ENCODE measurements at places on chromosomes 1 and 21. TPM values are rescaled to one million over a fixed set of nuclear protein-coding genes. Genes with fewer than 3 reads are reported as not detected.

Gene MPL
- total RNA-seq: 0.06 TPM

Gene TMEM200B
- 2.1 TPM for total RNA-seq

Gene SPSB1
- 15.0 TPM for total RNA-seq

Gene DHCR24
- total RNA-seq: 91.9 TPM

Gene SPATA1
- total RNA-seq: 0.24 TPM

Gene FAM177B
- not detected for total RNA-seq

Gene GBP7
- not detected for total RNA-seq

Gene C1orf94
- 0.06 TPM for total RNA-seq

Gene OR2T35
- not detected for total RNA-seq

Gene SERTAD4
- total RNA-seq: 4.4 TPM

Gene KTI12
- total RNA-seq: 23.2 TPM

Gene TTC24
- total RNA-seq: not detected

Gene NBPF6
- total RNA-seq: not detected

Gene OR2T2
- total RNA-seq: not detected

DNA sequence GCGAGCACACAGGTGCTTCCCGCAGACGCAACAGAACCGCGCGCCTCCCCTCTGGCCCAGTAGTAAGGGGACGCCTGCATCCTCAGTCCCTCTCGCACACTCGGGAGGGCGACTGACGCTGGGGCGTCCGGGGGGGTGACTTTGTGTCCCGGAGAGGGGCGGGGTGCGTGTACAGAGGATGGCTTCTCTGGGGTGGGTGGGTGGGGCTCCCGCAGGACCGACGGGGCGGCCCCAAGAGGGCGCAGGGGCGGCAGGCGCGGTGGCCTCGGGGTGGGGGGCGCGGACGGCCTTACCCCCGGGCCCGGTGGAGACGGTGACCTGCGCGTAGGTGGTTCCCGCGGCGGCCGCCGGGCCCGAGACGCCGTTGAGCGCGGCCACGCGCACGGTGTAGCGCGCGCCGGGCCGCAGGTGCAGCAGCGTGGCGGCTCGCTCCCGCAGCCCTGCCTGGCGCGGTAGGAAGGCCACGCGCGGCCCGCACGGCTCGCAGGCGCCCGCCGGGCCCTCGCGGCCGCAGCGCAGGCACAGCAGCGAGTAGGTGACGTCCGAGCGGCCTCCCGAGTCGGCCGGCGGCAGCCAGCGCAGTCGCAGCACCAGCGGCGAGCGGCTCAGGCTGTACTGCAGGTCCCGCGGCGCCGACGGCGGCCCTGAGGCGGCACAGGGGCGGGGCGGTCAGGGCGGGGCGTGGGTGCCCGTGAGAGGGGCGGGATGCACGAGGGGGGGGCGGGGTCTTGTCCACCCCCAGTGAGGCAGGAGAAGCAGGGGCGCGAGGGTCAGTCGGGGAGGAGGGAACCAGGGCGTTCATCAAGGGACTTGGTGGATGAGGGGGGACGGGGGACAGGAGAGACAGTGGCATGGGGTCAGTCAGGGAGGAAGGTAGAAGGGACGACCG, 12.1 kb downstream of the EPHA10 start:
- DNase-seq: peak; percentile 47

- no peak for DNase-seq
These were observed 894 bp upstream of the TSEN15 start for GRCh38 chr1:184050636-184051035.

GRCh38 chr21:16406355-16406754, 676.6 kb downstream of the USP25 start:
- DNase-seq: no peak

- no peak for DNase-seq
These were observed 37.8 kb upstream of the ETV3 start for GRCh38 chr1:157176016-157176415.

GRCh38 chr1:54371942-54372275, 34.3 kb downstream of the SSBP3 start:
- no peak for DNase-seq

DNA sequence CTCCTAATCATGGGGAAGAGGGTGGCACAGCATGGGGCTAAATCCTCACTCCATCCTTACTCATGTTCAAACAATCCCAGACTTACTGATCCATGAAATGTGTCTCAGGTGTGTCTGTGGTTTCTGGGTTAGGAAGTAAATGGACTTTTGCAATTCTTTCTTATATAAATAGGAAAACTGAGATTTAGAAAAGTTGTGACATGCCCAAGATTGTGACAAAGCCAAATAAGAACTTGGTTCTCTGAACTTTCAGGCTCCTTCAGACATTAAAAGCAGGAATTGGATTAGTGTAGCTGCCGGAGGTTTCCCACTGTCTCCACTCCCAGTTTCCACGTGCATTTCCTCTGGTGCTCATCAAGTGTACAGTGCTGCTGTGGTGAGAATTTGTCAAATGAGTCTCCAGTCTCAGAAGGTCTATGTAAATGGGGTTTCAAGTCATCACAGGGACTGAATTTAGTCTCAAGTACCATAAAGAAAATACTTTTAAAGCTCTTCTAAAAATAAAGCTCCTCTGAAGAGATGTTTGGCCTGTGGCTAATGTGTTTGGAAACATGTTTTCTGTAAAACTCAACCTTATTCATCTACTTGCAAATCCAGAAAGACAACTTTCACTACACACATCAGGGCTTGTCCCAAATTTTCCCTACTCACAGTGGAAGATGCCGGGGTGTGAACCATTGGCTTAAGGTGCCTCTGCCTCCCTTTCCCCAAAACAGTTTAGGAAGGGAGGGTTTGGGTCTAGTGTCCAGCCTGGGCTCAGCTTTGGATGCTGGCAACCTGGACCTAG, 115.2 kb downstream of the NGF start:
- DNase-seq: peak; percentile 65

DNA sequence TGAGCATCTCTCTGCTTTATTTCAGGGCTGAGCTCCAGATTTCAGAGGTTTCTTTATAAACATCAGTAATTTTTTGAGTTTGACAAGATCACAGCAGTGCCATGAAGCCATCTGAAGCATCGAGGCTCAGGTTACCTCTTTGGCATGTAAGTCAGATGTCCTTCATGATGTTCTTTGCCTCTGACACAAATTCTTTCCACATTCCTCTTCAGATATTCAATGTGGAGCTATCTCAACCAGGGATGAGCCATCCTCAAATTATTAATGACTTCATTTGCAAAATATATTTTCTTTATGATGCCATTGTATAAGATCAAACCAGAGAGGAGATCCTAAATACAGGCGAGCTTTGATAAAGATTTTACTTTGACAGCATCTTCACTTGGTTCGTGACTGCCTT, 256.7 kb downstream of the COL11A1 start:
- DNase-seq: no peak

GRCh38 chr1:10168912-10169514, 41.4 kb upstream of the KIF1B start:
- no peak for DNase-seq

GRCh38 chr1:235933017-235933765, 66.5 kb upstream of the LYST start:
- peak; percentile 19 for DNase-seq

DNA sequence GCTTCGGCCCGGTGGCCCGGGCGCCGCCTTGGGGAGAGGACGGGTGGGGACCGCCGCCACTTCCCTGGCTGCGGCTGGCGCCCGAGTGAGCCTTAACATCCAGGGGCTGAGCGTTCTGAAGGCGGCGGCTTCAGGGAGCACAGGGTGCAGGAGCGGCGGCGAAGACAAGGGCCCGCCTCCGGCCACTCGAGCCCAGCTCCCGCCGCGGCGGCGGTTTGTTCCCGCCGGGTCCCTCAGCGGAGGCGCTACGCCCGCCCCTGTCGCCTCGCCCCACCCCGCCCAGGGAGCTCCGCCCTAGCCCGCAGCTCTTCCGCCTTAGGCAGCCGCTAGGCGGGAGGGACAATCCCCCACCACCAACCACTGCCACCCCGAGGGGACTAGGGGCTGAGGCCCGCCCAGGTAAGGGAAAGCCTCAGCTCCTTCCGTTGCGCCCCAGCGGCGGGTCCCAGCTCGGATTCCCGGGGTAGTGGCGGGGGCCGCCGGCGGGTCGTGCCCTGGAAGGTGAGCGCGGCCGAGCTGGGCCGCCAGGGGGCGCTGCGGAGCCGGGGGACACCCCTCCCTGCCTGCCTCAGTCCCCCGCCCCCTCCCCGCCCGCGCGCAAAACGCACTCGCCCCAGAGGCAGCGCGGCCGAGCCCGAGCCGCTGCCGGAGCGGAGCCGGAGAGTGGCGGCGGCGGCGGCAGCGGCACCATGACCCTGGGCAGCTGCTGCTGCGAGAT, at the start of gene FOXD2:
Gene FOXD2, plus strand, starts transcription at position 598 of the 718 bp plus-strand sequence. Its CDS starts 92 bp downstream, at position 690.
- DNase-seq: peak; percentile 94

GRCh38 chr21:36079010-36079649, 9.3 kb downstream of the CBR1 start:
- peak; percentile 47 for DNase-seq

DNA sequence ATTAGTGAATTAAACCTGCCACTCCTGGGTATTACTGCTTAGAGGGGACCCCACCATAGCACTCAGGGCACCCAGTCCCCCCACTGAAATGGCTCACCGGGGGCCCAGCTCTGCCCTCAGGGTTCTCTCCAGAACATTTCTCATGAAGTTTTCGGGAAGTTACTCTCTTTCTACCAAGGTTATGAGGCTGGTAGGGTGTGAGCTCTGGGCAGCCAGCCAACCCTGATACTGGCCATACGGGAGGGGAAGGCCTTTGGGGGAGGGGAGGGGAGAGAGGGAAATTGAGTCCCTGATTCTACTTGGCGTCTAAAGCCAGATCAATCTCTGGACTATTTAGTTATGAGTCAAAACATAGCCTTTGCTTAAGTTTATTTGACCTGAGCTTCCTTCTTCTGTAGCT, 12.9 kb upstream of the PDE9A start:
- no peak for DNase-seq

DNA sequence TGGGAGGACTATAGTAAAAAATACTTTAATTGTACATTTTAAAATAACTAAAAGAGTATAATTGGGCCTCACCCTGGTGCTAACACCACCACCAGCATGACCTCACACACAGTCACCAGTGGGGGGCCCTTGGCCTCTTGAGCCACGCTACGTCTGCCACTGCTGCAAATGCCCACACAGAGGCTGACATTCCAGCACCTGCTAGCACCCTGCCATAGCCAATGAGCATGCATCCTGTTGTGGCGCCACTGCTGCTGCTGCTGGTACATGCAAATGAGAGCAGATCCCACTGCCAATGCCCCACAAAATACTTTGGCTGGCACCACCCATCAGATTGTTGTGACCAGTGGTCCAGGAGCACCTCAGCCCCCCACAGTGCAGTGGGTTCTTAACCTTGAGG, 31.5 kb upstream of the TNR start:
- no peak for DNase-seq

- DNase-seq: peak; percentile 84
These were observed at the start of gene SPOCD1 for GRCh38 chr1:31815752-31816500. TSS of gene SPOCD1 (minus strand) at chr1:31816022. CDS start at chr1:31815333, 689 bp downstream.

- no peak for DNase-seq
These were observed 253.2 kb upstream of the RRP15 start for GRCh38 chr1:218031901-218032300.

- DNase-seq: no peak
These were observed 12.4 kb upstream of the TBX15 start for GRCh38 chr1:119000371-119001180.

- DNase-seq: no peak
These were observed 64.0 kb upstream of the TARDBP start for GRCh38 chr1:10948463-10948775.

DNA sequence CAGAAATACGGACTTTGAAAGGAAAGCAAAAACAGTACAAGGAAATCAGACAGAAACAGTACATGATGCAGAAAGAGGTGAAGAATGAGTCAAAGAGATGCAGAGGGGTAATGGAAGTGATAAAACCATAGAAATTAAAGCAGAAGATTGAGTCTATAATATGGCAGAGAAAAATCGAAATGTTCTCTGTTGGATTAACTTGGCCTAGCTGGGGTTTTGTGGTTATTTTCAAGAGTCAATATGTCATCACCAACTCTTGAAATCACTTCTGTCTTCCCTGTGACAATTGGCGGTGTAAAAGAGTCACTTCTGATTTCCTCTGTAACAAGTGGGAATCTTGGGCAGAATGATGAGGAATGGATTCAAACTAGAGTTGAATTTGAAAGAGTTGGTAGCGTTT, 7.4 kb downstream of the YTHDF2 start:
- no peak for DNase-seq

GRCh38 chr1:183685112-183685713, 32.1 kb upstream of the APOBEC4 start:
- peak; percentile 40 for DNase-seq

DNA sequence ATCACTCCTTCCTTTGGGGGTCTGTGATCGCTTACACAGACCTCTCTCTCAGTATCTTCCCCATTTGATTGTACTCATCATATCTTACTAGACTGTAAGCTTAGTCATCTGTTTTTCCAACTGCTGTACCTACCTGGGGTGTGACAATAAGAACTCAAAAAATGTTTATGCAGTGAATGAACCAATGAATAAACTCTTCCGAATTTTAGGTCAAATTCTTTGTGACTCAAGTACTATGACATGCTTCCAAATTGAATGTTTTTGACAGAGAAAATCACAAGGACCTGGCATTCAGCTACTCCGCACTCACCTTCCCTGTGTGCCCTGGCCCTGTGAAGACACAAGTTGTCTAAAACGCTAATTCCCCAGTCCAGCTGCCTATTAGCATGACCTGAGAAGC, 42.1 kb downstream of the TMCO4 start:
- DNase-seq: no peak
